ENCODE measurements at places on chromosomes 13 and 19.

GRCh38 chr13:43377973-43378372, 354.6 kb downstream of the DNAJC15 start:
- no peak for DNase-seq

- peak; percentile 81 for DNase-seq
Observed at GRCh38 chr19:17841810-17842662, 5.7 kb downstream of the JAK3 start.

DNA sequence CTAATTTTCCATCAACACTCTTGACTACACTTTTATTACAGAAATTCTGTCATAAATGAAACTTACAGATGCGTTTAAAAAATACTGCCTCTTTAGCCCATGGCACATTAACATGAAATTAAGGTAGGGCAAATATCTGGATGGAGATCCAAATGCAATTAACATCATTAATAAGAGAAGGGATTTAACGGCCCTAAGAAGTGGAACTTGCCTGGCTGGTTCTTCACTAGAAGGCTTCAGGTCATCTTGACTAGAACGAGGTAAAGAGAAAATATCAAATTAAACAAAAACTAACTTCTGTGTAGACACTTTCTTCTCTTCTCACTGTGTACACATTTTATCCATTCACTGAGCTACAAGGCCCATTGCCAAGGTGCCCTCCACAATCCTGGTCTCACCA, 1093.4 kb downstream of the EFNB2 start:
- no peak for DNase-seq

GRCh38 chr13:31322702-31323405, 123.1 kb downstream of the B3GLCT start:
- no peak for DNase-seq

GRCh38 chr19:58097781-58098681, at the start of gene ZSCAN18:
Gene ZSCAN18 (minus strand): TSS chr19:58098231. CDS start chr19:58090267, 7,964 bp downstream.
- DNase-seq, result peak; percentile 90

DNA sequence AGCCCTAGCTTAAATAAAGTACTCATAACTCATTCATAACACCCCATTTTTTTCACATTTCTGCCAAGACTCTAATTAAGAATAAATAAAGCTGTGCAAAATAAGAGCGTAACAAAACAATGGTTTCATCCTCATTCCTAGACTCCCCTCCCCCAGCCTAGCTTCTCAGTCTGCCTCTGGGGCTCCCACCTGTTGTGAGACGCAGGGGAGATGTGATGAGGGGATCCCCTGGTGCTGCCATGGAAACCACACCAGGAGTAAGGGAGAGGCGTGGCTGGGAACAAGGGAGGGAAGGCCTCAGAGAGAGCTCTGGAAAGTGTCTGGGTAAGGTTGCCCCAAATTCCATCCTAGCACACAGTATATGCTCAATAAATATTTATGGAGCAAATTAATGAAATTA, 93.3 kb upstream of the USP29 start:
- no peak for DNase-seq

DNA sequence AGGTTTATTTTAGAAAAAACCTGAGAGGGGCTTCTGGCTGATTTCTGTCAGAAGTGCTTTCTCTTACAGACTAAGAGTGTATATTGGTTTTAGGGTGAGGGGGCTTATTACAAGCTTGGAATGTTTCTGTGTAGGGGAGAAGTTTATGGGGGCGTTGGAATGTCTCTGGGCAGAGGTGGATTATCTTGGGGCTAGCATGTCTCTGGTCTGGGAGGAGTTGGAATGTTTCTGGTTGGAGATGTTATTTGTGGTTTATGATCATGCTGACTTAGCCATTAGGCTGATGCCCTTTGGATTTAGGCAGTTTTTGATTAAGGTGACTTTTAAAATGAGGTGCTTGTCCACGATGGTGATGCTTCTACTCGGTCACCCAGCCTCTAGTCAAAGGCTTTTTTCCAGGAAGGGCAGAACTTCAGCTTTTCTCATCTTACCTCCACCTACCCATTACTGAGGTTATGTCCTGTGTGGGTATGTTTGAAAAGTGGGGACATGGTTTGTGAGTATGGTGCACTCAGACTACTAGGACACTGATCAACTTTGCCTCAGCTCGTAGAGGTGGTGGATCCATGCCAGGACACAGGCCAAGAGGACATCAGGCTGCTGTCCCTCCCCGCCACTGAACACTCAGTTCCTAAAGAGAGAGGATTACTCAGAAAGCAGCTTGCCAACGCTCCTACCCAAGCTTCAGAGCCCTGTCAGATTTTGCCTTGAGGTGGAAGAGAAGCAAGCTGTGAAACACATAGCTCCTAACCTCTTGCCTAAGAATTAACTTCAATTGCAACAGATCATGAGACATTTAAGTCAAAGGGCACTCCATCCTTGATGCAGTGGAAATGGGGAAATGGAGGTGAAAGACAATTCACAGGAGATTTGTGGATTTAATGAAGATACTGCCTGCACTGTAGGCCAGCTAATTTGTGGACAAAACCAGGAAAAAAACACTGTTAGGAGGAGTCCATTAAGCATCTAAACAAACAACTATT, 63.6 kb downstream of the ZNF44 start:
- DNase-seq, result no peak

DNA sequence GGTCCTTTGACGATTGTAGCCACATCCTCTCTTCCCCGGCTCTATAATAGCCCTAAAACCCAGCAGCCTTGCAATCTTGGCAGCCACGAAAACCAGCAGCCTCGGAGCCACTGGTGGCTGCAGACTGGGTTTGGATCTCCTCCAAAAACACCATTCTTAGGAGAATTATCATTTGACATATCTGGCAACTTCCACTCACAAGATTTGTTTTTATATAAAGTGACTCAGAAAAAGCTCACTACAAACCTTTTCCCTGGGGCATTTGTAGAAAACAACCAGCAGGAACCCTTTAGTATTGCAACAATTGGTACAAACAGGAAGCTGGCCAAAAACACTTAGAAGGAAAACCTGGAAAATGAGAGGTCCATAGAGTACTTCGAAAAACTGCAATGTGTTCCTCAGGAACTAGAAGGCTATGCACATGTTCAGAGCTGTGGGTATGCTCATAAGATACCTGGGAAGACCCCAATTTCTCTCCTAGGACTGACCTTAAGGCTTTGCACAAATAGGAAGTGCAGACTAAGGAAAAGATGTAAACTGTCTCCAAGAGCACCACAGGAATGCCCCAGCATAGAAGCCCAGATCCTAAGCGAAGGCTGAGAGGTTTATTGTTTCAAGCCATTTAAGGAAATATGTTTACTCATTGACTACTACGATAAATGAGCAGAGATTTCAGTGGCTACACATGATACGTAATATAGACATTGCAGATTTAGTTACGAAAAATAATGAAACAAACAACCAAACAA, 71.2 kb downstream of the MYO16 start:
- no peak for DNase-seq

DNA sequence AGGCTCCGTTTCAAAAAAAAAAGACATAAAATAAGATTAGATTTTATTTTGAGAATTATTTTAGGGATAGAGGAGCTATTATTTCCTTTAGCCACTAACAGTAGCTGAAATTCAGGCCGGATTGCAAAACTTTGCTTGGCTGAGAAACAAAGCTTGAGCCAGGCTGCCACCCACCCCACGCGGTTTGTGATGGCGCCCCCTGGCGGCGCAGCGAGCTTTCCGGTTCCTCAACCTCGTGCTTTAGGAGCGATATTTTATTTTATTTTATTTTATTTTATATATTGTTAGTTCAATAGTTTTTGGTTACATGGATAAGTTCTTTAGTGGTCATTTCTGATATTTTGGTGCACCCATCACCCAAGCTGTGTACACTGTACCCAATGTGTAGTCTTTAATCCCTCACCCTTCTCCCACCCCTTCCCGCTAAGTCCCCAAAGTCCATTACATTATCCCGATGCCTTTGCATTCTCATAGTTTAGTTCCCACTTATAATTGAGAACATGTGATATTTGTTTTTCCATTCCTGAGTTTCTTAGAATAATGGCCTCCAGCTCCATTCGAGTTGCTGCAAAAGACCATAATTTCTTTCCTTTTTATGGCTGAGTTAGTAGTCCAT, 19.8 kb upstream of the CEACAM4 start:
- no peak for DNase-seq

DNA sequence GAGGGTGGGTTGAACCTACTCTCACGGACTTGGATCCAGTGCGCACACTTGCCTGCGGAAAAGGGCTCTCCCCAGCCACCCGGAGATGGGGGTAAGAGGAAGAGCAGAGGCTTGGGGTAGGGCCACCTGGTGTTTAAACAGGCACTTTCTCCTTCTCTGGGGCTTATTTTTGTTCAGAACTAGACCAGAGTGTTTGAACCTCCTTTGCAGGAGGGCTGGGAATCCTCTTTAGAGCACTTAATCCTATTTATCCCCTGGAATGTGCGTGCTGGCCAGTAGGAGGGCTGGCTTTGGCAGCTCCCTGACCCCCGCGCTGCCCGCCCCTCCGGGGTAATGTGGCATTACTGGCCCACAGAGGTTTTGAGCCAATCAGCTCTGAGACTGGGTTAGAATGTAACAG, 2.0 kb downstream of the RGS9BP start:
- no peak for DNase-seq

DNA sequence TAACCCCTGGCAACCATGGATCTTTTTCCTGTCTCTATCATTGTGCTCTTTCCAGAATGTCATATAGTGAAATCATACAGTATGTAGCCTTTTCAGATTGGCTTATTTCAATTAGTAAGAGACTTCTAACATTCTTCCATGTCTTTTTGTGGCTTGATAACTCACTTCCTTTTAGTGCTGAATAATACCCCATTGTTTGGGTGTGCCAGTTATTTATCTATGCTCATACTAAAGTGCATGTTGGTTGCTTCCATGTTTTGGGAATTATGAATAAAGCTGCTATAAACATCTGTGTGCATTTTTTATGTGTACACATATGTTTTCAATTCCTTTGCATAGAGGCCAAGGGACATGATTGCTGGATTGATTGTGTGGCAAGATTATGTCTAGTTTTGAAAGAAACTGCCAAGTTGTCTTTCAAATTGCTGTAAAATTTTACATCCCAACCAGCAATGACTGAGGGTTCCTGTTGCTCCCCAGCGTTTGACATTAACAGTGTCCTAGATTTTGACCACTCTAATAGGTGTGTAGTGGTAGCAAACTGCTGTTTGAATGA, 358.9 kb downstream of the ITGBL1 start:
- DNase-seq, result no peak

GRCh38 chr19:7705387-7706187, 3.7 kb upstream of the FCER2 start:
- DNase-seq, result no peak

GRCh38 chr19:38457690-38458405, 24.4 kb downstream of the RYR1 start:
- no peak for DNase-seq

- DNase-seq, result no peak
Observed at GRCh38 chr13:112452380-112453206, 76.4 kb downstream of the SPACA7 start.

All from NCI-H1048 (cell line).